ENCODE measurements at places on chromosomes 5 and 9. TPM values are rescaled to one million over a fixed set of nuclear protein-coding genes. Genes with fewer than 3 reads are reported as not detected.
A peak's percentile ranks its signal among the peaks of the same experiment; 100 is the strongest.

DNA sequence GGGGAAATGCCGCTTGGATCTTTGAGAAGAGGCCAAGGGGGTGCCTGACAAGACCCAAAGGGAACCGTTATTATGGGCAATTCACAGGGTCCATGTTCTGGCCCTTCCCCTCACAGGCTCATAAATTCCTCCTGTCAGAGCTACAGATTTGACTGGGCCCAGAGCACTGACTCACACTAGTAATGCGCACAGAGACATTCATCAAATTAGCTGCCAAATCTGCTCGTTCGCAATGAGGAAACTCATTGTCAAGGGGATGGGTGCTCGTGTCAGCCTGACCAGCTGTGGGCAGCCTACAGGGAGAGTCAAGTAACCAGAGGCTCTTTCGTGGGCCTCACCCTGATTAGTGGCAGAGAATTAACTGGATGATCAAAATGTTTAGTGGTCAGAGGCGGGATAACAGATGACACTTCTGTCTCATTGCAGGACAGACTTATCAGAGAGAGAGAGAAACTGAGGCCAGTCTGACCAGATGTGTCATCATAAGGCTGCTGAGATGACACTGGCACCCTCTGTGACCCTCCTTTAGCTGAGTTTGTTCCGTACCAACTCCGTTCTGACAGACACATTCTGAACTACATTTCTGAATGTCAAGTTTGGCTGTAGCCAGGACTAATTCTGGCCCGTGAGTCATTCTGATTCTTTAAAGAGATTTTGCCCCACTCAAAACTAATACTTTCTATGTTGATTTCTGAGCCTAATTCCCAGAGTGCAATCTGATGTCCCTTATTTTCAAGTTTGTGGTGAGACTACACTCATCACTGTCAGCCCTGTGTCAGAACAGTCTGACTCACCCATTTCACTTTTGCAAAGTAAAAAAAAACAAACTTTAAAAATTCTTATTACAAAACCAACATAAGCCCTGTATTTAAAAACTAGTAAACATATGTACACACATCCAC lies 377.1 kb downstream of the ACTL7B start:
- no peak for DNase-seq

GRCh38 chr5:109328626-109329025 lies 81.1 kb downstream of the PJA2 start:
- DNase-seq: no peak

TDRD7 gene
- 8.7 TPM for total RNA-seq

DNA sequence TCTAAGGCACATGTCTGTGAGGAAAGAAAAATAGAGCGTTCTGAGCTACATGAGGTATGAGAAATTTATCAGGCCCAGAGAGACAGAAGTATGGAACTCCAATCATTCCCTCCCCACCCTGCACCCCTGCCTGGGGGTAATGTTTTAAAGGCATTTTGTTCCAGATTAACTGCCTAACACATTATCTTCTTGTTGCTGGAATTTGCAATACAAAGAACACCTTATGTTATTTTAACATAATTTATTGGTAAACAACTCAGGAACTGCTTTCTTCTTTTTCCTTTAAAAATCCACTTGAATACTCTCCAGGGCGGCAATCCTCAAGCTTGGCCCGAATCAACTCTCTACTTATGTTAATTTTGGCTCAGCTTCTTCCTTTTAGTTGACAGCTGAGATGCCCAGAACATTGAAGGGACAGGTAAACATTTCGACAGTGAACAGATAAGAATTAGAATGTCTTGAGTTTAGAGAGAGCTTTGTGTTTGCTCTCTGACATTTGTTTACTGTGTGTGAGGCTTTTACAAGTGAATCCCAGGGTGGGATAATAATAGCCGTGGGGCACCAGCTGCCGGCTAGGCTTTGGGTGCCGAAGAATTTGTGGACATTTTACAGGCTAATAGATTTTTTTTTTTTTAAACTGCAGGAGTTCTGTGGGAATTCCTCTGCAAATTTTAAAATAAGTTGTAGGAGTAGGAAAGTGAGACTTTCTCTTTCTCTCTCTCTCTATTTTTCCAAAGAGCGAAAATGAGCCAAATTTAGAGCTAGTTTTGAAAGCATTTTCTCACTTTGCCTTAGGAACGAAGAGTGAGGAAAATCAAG lies 96.4 kb upstream of the TAF11L2 start:
- DNase-seq: no peak

- no peak for DNase-seq
These were observed 45.7 kb downstream of the STOM start for GRCh38 chr9:121324316-121324715.

NFIB gene
- total RNA-seq: 116 TPM

ANKDD1B gene
- total RNA-seq: 0.24 TPM

GRCh38 chr5:40141896-40142295 lies 537.8 kb upstream of the PTGER4 start:
- DNase-seq: no peak

DNA sequence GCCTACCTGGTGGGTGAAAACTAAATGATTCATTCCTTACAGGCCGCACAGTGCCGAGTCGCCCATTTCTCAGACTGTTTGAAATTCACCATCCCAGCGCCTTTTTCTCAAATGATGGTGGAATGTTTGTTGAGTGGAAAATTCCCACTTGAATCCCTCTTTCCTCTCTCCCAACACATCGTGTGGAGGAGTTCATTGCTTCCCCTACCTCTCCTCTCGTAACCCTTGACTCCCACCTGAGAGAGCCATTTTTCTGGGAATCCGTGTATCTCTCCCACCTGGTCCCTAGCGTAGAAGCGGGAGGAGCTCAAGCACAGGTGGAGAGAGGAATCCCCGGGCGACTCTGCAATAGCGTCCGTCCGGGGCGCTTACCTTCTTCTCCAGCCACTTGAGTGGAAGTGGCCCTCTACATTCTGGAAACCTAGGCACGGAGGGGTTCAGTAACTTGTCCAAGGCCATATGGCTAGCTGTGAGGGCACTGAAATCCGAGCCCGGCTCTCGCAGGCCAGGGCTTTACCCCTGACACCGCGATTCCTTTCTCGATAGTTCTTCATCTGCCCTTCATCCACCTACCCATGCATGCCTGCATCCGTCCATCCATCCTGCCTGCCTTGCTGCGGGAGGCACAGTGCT lies 683 bp downstream of the OSMR start:
- no peak for DNase-seq

GRCh38 chr9:99873531-99873930 lies 32.9 kb upstream of the STX17 start:
- no peak for DNase-seq

COQ4 gene
- total RNA-seq: 29.1 TPM

ABO gene
- total RNA-seq: 1.5 TPM

DNA sequence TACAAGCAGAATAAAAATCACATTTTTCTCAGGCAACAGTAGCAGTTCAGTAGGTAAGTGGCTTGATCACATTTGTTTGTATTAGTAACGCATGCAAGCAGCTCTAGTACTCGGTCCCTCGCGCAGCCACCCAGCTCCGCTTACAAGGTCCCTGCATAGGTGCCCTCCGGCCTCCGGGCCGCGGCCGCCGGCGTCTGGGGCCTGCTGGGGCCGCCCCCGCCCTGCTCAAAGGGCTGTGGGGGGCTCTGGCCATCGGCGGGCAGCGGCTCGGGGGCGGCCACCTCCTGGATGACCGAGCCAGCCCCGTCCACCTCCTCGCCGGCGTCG lies 50.2 kb upstream of the UBAC1 start:
- no peak for DNase-seq

- DNase-seq: no peak
These were observed 42.1 kb upstream of the EEIG1 start for GRCh38 chr9:128022886-128023285.

GRCh38 chr5:91079037-91079436 lies 304.1 kb downstream of the ARRDC3 start:
- no peak for DNase-seq

GRCh38 chr5:135608761-135609443 lies 30.1 kb upstream of the CXCL14 start:
- DNase-seq: no peak

PSMD5 gene
- 15.3 TPM for total RNA-seq

PCDHA1 gene
- not detected for total RNA-seq

PDZD2 gene
- total RNA-seq: 59.4 TPM

DNA sequence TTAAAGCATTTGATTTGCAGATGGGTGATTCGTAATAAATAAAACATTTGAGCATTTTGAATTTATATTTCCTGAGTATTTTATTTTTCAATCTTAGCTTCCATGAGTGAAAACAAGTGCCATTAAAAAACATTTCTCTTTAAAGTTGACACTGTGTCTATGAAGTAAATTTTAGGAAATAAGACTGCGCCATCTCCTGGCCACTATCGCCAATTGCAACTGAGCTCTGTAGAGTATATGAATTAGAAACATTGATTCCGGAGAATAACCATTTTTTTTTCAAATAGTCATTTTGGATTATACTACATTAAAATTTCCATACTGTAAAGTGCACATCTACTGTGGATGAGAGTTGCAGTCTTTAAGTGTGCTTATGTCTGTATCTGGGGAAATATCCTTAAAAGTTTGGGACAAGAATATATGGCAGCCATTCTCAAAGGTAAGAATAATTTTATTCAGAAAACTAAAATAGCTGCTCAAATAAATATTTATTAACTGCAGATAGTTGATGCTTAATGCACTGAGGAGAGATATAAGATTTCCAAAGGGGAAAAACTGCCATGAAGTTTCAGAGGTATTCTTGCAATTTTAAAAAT lies 5.9 kb downstream of the DMRTA1 start:
- no peak for DNase-seq

EFNA5 gene
- 28.5 TPM for total RNA-seq

GRCh38 chr5:163529698-163530097 lies 24.3 kb downstream of the MAT2B start:
- no peak for DNase-seq

GRCh38 chr5:53503562-53504218 lies 23.3 kb downstream of the FST start:
- no peak for DNase-seq

LURAP1L gene
- total RNA-seq: 1.9 TPM

GRCh38 chr5:83095957-83096539 lies 18.7 kb downstream of the XRCC4 start:
- DNase-seq: no peak

SLC6A3 gene
- total RNA-seq: not detected

ZDHHC11 gene
- 38.0 TPM for total RNA-seq

DNA sequence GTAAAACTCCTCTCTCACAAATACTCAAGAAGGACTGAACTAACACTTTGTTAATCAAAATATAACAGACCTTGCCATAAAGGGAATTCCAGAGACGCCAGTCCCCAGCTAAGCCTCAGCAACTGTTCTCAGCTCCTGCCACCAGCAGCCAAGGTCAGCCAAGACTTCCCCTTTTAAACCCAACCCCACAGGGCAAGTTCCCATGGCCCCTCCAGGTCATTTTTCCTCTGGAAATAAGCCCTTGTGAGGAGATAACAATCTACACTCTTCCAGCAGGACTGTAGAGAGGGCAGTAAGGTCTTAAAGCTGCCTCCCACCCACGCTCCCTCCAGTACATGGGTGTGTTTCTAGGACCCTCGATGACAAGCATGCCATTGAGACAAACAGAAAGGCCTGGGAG lies 78.3 kb downstream of the DPYSL3 start:
- DNase-seq: no peak

GRCh38 chr5:96094904-96095303 lies 133.3 kb upstream of the ELL2 start:
- no peak for DNase-seq

NMUR2 gene
- total RNA-seq: 0.14 TPM

DNA sequence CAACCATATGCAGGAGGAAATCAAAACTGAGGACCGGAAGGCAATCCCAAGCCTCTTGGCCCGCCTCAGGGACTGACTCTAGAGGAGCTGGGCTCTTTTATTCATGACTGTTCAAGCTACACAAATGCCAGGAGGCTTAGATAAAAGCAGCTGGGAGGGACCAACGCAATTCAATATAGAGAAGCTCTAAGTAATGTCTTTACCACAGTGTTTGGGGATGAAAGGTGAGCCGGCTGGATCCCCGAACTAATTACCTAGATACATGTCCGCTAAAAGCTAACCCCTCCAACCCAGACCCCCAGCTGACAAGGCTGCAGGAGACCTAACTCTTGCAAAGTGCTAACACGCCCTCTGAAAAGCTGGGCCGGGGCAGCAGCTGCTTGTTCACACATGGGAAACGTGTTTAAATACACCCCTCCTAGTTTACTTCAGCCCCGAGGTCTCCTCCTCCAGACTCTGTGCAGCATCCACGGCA lies 67.5 kb downstream of the TLE1 start:
- DNase-seq: no peak

PAPPA gene
- total RNA-seq: 1.1 TPM

DNA sequence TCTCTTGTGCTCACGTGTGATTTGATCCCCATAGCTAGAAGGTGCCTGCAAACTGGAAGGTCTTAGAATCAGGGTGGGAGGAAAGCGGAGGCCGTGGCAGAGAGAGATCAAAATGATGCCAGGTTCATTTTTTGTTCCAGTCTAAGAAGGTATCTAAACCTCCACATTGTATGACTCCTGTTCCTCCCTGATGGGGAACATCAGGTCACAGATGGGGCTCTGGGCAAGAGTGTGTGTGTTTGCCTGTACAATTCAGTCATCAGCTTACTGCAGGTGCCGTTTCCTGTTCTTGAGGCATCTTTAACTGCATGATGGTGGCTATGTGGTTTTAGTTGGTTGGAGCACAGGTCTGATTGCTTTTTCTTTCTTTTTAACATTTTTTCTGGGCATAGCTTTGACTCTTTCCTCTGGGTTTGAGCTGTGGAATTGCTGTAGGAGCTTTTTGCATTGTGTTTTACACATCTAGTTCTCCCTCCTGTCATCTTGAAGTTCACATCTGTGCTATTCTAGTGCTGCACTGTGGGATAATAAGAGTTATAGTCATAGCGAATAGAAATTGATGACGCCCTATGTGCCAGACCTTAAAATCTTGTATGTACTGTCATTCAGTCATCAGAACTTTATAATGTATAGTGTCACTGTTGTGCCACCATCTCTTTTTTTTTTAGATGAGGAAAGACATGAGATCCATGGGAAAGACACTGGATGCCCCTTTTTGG lies 30.8 kb downstream of the ARHGAP26 start:
- no peak for DNase-seq

GRCh38 chr5:148937830-148938521 lies 111.6 kb downstream of the ADRB2 start:
- no peak for DNase-seq

DNA sequence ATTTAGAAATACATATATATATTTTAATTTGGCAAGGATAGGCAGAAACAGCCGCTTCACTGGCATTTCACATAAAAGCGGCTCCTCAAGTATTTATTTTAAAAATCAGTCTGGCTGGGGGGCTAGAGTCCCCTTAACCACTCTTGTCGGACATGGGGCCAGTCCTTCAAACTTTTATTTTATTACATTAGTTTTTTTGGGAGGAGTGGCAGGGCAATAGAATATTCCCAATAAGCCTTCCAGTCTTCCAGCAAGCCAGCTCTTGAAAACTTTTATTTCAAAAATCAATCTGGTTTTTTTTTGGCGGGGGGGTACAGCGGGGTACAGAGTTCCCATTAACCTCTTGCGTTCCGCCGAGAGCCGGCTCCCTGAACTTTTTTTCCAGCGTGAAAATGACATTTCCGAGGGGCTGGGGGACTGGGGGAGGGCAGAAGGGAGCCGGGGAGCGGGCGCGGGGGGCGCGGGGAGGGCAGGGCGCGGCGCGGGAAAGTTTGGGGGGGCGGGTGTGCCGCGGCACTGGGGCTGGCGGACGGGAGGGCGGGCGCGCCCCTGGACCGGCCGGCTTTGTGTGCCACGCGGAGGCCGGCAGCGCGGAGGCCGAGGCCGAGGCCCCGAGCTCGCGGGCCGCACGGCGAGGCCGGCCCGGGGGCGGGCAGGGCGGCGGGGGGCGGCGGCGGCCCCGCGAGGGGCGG lies 504 bp upstream of the ZNF618 start:
- DNase-seq: no peak

GRCh38 chr9:127714951-127715469 lies 453 bp downstream of the PTRH1 start:
- DNase-seq: peak; percentile 75

GRCh38 chr5:115736690-115737005 lies 79.8 kb downstream of the CDO1 start:
- DNase-seq: no peak

All from Right ventricle myocardium inferior (tissue), 1 donor.